ENCODE measurements at places on chromosomes 6 and 20.

DNA sequence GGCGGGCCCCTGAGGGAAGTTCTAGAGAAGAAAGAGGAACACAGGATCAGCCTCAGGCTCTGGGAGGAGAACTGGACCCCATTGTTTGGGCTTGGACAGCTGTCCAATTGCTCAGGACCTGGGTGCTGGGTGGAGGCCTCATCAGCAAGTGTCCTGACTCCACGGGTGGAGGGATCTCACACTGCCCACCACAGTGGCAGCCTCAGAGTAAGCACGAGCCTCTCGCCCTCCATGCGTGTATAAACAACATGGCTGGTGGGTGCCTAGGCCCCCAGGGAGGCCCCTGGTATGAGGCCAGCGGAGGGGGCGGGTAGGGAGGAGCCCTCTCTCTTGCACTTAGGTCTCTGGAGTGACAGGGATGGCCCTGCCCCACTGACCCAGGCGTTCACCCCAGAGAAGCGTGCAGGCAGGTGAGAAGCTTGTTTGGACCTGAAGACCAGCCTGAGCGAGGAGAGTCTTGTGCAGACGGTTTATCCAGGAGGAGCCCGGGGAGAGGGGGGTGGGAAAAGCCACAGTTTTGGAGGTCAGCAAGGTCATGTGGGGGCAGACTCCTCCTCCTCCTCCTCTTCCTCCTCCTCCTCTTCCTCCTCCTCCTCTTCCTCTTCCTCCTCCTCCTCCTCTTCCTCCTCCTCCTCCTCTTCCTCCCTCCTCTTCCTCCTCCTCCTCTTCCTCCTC, 41.9 kb upstream of the BHLHE23 start:
- DNase-seq = no peak

- DNase-seq = no peak
Observed at GRCh38 chr6:138430361-138431145, 26.5 kb downstream of the HEBP2 start.

DNA sequence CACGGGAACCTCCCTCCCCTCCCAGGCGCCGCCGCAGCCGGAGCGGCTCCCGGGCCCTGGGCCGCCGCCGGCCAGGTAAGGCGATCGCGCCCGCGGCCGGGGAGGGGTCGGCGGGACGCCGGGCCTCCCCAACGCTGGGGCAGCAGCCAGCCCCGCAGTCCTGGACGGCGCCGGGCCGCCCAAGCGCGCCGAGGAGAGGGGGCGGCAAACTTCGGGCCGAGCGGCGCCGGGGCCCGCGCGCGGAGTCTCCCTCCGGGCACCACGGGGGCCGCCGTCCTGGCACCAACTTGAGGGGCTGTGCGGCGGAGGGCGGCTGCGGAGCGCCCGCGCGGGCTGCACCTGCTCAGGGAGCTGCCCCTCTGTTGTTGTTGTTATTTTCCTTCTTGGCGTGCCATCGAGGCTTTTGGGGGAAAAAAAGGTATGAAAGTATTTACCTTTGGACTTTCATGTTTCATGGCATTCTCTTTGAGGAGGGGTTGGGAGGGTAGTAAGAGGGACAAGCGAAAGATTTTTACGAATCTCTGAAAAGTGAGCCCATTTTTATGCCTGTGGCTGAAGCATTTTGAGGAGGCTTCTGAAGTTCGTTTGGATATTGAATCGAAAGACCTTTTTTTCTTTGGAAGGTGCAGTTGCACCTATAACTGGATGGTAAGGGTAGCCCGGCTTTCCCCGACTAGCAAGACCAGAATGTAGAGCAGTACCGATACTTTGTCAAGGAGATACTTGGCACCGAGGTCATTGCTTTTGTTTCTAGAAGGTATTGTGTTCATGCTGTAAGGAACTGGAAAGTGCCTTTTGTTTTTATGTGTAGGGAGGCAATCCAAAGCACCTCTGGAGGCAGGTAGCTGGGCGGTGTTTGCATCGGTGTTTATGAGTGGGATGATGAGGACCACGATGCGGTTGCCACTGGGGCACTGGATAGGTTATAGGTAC, at the start of gene RNF182:
RNF182 (plus strand) TSS at position 4 of the 933 bp plus-strand sequence. CDS start 52,168 bp downstream, outside the sequence.
- DNase-seq = no peak

DNA sequence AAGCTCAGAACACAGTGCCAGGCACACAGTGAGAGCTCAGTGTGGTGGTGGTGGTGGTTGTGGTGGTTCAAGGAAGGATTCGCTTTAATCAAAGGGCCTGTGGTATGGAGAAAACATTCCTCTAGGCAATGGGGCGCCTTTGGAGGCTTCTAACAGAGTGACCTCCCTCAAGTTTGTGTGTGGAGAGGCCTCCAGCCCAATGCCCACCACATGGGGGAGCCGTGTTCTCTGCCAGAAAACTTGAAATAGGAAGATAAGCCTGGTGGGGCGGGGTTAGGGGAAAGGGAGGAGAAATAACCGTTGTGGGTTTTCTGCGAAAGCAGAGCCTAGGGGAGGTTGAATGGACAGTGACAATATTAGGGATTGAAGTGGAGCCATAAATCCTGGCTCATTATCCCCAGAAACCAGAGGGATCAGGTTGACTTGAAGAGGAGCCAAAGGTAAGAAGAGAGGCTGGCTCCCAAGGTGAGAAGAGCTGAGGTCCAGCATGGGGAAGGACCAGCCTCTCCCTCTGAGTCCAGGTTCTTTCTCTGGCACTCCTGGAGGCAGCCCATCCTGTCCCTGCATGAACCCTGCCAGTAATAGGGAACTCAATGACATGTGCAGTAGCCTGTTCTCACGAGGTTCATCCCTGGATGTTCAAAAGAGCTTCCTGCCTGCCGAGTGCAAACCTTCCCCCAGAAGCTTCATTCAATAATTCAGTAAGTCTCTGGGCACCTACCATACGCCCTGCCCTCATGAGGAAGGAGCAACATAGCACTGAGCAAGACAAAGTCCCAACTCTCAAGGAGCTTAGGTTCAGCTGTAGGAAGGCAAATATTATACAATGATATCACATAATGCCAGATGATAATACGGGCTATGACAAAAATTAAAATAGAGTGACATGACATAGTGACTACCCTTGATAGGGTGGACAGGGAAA, 51.4 kb downstream of the TGM2 start:
- DNase-seq = no peak

GRCh38 chr20:9070304-9070703, 1.4 kb downstream of the PLCB4 start:
- DNase-seq = no peak

DNA sequence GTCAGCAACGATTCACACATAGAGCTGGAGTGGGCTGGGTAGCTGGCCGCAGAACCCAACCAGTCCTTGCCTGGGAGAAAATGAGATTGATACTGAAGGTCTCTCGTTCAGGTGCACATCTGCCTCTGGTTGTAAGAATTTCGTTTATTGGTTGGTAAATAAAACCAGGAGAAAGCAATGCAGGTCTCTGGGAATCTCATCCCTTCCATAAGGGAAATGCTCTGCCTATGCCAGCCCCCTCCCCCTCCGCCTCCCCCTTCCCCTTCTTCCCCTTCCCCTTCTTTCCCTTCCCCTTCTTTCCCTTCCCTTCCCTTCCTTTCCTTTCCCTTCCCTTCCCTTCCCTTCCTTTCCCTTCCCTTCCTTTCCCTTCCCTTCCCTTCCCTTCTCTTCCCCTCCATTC, 107.3 kb downstream of the DTD1 start:
- no peak for DNase-seq

DNA sequence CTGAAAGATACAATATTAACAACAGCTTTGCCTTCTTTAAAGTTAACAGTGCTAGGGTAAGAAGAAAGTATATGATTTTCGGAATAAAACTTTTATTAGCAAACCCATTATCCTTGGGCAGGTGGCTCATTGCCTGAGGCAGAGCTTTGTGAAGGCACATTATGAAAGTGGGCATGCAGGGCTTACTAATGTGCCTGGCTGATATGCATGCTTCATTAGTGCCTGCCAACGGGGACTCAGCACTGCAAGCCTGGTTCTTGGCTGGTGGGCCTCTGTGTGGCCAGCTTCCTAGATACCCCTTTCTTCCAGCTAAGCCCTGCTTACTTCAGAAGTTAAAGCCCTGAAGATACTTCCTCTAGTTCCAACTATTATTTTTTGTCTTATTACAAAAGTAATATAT, 481.6 kb downstream of the ADGRB3 start:
- DNase-seq = no peak

GRCh38 chr20:10110151-10110550, 75.4 kb downstream of the ANKEF1 start:
- no peak for DNase-seq

DNA sequence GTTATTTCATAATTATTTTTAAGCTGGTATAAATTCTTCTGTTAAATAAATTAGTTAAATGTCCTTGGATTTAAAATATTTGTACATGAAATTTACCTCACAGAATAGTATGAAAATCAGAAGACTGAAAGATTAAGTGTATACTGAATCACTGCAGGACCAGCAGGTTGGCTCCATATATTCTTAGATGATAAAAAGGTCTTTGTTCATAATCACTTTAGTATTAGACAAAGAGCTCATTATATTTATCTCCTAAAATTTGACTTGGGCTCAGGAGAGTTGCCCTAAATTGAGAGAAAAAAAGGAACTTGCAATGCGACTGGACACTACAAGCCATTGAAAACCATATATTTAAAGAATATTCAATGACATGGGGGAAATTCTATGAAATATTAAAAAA, 766.4 kb upstream of the CITED2 start:
- DNase-seq = no peak

DNA sequence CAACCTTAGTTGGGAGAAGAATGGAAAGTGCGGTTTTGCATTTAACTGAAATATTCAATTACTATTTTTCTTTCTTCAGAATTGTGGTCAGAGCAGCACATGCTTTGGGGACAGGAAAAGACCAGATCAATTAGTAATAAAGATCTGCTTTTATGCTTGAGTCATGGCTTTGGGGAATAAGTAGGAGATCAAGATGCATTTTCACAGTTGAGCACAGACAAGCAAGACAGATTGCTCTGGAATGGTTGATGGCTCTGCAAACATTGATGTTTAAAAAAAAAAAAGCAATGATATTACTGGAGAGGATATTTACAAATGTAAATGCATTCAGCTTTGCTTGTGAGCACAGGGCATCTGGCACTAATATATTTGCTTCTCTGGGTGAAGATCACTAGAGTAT, 224.4 kb upstream of the SASH1 start:
- DNase-seq = no peak

GRCh38 chr6:34656378-34657036, 40.1 kb downstream of the ILRUN start:
- DNase-seq = no peak

DNA sequence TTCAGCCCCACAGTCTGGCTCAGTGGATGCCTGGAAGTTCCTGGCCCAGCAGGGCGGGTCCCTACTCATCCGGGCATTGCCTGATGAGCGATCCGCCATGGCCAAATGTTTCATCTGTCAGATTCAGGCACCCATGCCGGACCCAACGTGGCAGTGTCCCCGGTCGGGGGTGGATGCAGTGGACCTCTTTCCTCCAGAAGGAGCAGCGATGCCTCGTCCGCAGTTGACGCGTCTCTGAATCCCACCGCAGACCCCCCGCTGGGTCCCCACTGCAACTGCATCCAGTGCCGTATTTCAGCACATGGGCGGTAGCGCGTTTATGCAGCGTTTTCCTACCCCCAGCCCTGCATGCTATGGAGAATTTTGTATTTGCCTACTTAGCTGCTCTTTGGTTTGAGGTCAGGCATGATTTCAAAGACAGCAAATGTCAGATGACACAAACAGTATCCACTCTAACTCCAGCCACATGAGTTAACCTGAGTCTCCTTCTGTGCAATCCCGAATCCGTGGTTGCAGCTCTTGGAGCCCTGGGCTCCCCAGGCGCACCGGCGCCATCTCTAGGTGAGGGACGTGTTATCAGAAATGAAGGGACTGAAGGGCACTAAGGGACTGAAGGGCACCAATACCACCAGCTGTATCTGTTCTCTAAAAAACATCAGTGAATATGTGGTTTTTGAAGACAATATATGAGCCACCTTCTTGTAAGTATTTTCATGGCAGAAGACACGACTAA, 72.6 kb upstream of the THBS2 start:
- DNase-seq = no peak

GRCh38 chr6:72675396-72675795, 53.5 kb downstream of the KCNQ5 start:
- no peak for DNase-seq

GRCh38 chr20:46695892-46696291, 6.6 kb upstream of the TP53RK start:
- DNase-seq = no peak

GRCh38 chr20:1437235-1437904, 29.3 kb downstream of the NSFL1C start:
- peak; percentile 51 for DNase-seq

DNA sequence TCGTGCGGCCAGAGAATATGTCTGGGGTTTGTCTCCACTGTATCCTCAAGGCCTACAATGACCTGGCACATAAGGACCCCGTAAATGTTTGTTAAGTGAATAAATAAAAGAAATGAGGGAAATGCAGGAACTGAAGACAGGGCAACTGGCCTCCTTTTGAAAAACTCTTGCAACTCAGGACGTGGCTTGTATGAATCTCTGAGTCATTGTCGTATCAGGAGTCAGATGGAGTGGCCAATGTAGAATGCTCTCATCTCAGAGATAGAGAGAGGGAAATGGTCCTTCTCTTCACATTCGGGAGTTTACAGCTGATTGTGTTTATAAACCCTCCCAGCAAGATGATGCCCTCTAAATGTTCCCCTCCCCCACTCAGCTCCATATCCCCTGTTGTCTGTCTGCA, 57.1 kb downstream of the UST start:
- DNase-seq = no peak

GRCh38 chr20:37745553-37745952, 51.7 kb downstream of the CTNNBL1 start:
- DNase-seq = no peak

GRCh38 chr6:116511424-116512110, at the start of gene CALHM5:
CALHM5 (plus strand) TSS chr6:116511639; CDS start chr6:116511697, 58 bp downstream.
- peak; percentile 70 for DNase-seq

DNA sequence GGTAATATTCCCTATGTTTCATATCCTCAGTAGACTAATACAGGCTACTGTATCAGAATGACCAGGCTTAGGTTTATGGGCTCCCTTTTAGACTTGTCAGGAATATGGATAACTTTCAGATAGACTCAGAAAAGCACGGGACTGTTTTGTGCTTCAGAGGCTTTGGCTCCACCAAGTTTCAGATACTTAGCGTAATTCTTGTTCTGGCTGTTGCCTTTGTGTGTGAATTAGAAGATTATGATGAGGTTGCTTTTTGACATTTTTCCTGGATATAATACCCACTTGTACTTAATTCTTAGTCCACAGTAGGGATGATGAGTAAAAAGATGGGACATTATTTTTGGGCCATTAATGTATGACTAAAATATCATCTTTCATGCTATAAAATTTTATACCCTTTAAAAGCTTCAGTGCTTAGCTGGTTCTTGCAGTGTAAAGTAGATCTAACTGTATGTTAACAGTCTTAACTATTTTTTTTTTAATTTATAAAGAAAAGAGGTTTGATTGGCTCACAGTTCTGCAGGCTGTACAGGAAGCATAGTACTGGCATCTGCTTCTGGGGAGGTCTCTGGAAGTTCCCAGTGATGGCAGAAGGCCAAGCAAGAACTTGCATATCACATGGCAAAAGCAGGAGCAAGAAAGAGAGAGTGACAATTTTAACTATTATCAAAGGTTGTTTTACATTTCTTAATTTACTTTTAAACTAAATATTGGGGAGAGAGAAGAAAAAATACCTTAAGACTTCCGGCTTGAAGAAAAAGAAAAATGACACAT, 120.7 kb downstream of the ZFAND3 start:
- DNase-seq = peak; percentile 25

- DNase-seq = no peak
Observed at GRCh38 chr20:51419231-51419630, 123.3 kb downstream of the NFATC2 start.

Measured in tibial nerve (tissue), 4 donors.